ENCODE measurements at places on chromosomes 16 and 17.

DNA sequence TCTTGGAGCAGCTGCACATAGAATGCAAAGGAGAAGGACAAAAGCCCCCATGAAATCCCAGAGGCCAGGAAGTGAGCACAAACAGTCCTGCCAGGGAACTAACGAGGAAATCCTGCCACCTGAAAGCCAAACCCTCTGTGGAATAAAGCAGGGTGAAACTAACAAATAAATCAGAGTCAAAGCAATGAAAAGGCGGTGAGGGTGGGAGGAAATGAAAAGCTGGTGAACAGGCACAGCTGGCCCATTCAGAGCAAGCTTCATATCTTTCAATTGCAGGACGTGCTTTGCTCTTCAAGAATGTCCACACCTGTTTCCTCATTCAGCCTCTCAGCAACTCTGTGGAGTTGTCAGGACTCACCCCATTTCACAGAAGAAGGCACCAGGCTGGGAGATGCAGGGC, 108.1 kb downstream of the ABCC12 start:
- no peak for DNase-seq

DNA sequence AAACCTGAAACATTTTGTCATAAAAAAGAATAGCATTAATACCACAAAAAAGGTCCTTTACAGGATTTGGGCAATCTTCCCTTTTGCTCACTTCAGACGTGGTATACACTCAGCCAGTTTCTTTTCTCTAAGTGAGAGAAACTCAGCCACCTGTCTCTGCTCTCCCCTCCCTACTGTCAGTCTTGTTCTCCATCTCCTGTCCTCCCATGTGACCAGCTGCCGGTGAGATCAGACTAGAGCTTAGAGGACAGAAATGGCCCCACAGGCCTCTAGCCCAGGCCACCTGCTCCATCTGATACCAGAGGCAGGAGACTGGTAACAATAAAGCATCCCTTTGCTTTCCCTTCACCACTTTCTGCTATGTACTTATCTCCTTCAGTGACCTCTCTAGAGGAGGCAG, 34.9 kb downstream of the CMC2 start:
- no peak for DNase-seq

GRCh38 chr16:31142109-31143010, 6.8 kb upstream of the PRSS8 start:
- peak; percentile 91 for DNase-seq

DNA sequence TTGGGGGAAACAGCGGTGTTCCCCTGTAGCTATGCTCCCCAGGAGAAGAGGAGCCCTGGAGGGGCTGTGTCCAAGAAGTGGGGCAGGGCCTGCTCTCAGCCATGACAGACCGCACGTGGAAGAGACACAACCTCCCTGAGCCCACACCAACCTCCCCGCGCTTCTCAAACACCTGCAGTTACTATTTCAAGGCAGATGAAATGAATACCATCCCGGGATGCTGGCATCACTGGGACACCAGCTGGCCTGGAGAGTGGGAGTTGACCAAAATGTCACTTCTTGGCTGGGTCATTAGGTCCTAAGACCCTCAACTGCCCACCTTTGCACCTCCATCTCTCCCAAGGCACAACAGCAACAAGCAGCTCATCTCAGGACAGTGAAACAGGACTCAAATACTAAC, 32.0 kb downstream of the SPHK1 start:
- no peak for DNase-seq

- no peak for DNase-seq
Observed at GRCh38 chr16:88062341-88063210, 111.3 kb downstream of the BANP start.

DNA sequence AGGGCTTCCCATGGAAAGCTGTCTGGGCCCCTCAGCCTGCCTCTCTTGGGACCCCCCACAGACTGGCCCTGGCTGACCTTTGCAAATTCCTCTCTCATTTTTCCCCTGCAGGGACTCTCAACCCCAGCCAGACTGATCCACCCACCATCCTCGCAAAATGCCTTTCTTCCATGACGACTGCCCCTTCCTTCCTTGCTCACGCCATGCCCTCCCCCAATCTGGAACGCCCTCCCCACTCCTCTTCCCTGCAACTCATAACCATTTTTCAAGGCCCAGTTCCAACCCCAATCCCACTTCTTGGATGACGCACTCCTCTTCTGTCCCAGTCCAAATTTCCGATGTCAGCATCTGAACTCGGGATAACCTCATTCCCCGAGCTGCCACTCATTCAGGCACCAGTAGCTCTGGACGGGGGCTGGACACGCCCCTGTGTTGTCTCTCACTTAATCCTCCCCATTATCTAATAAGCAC, 1.3 kb upstream of the DNAI2 start:
- DNase-seq = no peak

GRCh38 chr16:67419931-67420330, 3.7 kb upstream of the ZDHHC1 start:
- no peak for DNase-seq

DNA sequence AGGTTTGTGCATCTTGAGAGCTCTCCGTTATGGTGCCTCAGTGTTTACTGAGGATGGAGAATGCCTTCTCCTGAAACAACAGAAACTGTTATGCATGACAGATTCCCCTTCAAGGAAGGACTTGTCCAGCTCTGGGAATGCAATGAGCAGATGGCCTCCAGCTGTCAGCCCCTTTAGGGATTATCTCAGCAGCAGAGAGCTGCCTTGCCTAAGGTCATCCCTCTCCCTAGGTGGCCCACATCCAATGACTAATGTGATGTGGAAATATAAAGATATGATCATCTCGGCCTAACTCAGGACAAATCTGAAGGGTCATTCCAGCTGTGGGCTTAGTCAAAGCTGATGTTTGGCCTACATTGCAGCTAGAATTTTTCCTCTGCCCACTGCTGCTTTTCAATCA, 214.3 kb upstream of the N4BP1 start:
- DNase-seq = no peak

GRCh38 chr16:19359556-19359955, 58.1 kb upstream of the TMC5 start:
- DNase-seq = no peak

GRCh38 chr17:44536090-44536953, 21.0 kb upstream of the FZD2 start:
- DNase-seq = no peak

GRCh38 chr17:56838687-56839086, 4.7 kb downstream of the DGKE start:
- no peak for DNase-seq

GRCh38 chr17:48238933-48239602, 131.5 kb downstream of the SNX11 start:
- DNase-seq = no peak

DNA sequence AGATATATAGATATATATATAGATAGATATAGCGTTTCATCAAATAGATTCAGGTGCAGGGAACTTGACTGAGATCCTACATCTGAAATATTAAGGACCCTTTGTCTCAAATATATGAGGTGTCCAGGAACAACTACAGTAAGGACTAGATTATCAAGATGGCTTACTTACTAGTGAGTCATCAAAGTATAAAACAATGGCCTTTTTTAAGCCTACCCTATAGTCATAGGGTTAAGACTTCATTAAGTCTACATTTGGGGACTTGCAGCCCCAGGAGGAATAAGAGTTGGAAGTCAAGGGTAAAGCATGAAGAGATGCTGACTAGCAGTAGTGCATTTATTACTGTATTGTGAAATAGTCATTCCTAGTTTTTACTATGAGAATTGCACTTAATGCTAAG, 1023.4 kb downstream of the CDH11 start:
- DNase-seq = no peak

DNA sequence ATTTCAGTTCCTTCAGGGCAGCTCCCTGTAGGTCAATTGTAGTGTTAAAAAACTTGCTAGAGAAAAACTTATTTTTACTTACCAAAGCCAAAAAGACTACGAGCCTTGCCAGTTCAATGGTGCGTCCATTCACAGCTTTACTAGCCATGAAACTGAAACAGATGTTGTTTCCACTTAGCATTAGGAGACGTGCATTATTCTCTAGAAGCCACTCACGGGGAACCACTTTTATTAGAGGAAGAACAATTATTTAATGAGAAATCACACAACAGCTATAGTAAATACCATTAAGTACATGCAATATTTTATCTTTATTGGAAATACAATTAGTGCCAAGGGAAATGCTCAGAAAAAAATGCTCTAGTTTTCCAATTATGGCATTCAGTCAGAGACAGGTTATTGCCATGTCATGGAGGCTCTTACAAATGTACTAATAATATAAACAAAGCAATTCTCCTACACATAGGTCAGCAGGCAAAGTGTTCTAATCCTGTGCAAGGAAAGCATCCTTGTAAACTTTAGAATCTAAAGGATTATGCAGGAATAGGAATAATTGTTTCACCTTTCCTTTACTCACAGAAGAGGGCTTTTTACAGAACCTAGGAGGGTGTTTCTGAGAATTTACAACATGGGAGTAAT, 17.4 kb downstream of the LASP1NB start:
- DNase-seq = no peak

DNA sequence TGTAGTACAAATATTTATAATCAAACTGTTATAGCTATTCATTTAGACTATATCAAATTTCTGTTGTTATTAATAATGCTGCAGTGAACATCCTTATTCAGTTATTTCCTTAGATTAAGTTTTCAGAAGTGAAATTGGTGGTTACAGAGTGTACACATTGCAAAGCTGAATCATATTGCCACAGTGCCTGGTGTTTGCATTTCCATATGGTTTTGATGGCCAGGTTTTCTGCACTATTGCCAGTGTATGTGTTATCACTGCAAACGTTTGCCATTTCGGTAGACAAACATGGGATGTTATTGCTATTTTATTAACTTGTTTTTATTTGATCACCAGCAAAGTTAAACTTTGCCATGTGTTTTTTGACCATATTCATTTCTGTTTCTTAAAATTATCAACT, 259.4 kb downstream of the CDH13 start:
- no peak for DNase-seq

DNA sequence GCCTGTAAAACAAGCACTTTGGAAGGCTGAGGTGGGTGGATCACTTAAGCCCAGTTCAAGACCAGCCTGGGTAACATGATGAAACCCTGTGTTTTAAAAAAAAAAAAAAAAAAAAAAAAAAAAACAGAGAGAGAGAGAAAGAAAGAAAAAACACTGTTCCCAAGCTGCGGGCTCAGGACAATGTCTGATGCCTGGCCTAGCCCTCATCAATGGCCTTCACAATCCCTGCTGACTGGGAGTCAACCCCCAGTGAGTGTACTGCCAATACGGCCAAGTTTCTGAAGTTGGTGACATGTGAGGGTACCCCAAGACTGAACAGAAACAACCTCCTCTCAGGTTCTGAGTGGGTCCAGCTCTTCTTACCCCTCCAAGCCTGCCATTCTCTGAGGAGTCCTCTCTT, 116.5 kb downstream of the ZNF778 start:
- DNase-seq = no peak

- DNase-seq = no peak
Observed at GRCh38 chr16:25040543-25040942, 25.4 kb upstream of the ARHGAP17 start.

DNA sequence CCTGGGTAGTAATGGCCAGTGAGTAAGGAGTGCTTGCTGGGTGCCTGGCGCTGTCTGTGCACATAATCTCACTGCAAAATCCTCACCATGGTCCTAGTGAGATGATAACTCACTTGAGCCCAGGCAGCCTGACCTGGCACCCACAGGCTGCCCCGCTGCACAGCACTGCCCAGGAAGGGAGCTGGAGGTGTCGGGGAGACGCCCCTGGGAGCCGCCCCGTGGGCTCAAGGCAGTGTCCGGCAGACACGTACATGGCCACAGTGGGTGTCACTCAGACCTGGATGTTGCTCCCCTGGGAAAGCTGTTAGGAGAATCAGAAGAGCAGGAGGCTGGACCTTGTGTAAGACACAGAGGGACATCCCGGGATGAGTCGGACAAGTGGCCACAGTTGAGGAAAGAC, 44.2 kb downstream of the BEAN1 start:
- DNase-seq = no peak

DNA sequence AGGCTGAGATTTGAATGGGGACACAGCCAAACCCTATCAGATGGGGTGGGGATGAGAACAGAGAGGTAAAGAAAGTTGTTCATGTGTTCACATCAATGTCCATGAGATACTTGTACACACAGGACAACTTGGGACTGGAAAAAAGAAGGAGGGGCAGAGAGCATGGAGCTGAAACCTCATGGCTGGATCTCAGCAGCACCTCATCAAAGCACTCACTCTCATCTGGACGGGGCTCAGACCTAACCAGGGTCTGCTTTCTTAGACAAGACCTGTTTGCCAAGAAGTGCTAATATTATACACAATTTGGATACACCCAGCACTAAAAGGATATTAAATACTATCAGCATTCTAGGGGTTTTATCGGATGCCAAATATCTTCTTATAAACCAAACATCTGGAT, 399.8 kb downstream of the SLC39A11 start:
- no peak for DNase-seq

GRCh38 chr17:3282901-3283300, 15.3 kb downstream of the OR3A1 start:
- no peak for DNase-seq

GRCh38 chr17:2435181-2435741, 34.4 kb upstream of the MNT start:
- DNase-seq = no peak
